ENCODE measurements at places on chromosomes 2 and 18. TPM values are rescaled to one million over a fixed set of nuclear protein-coding genes. Genes with fewer than 3 reads are reported as not detected.

- DNase-seq: no peak
Measured at GRCh38 chr2:174125090-174125489, 123.2 kb downstream of the OLA1 start.

The WNT10A gene
- 0.52 TPM for total RNA-seq

DNA sequence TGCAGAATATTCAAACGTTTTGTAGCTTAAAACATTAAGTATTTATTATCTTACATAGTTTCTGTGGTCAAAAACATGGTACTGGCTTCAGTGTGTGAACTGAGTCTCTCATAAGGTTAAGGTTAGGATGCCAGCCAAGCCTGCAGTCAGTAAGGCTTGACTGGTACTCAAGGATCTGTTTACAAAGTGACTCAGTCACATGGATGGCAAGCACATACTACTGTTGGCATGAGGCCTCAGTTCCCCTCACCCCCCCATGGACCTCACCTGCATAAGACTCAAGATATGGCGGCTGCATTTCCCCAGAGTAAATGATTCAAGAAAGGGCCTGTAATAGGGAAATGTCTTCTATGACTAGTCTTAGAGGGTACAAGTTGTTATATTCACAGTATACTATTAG, 1167.5 kb downstream of the DPP10 start:
- DNase-seq: no peak

The SPEG gene
- total RNA-seq: 94.9 TPM

GRCh38 chr2:51031021-51031780, 731 bp downstream of the NRXN1 start:
- no peak for DNase-seq

DNA sequence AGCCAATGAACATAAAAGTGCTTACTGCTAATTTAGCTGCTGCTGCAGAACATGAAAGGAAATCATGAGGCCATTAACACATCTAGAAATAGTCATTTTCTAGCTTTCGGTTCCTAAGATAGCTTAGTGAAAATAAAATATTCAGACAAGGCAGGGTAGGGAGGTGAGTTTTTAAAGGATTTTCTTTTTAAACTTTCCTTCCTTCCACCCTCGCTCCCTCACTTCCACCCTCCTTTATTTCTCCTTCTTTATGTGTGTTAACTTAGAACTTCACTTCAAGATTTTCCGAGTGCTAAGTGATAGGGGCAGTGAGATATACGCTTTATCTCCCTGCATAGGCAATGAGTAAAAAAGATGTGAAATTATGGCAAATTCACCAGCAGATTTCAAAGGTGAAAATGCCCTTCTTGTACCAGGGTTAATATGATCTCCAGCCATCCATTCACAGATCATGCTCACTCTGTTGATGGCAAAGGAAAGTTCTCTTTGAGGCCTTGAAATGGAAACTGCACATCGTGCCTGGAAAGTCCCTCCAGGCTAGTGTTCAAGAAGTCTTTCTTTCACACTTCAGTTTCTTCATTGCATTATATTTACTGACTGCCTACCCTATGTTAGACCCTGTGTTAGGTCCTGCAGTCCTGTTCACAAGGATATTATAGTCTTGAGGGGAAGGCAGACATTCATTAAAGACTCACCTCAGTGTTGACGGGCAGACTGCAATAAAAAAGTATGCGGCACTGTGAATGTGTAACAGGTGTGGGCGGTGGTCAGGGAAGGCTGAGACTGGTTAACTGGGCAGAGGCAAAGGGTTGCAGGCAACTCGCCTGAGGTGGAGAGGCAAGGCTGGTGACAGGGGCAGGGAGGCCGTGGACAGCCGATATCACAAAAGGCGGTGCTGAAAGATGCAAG, 200.8 kb downstream of the PLCL1 start:
- DNase-seq: no peak

The C2orf80 gene
- not detected for total RNA-seq

The PARD3B gene
- 12.6 TPM for total RNA-seq

The PPP1R1C gene
- total RNA-seq: 5.0 TPM

- DNase-seq: no peak
Measured at GRCh38 chr2:15275346-15275745, 285.8 kb downstream of the NBAS start.

DNA sequence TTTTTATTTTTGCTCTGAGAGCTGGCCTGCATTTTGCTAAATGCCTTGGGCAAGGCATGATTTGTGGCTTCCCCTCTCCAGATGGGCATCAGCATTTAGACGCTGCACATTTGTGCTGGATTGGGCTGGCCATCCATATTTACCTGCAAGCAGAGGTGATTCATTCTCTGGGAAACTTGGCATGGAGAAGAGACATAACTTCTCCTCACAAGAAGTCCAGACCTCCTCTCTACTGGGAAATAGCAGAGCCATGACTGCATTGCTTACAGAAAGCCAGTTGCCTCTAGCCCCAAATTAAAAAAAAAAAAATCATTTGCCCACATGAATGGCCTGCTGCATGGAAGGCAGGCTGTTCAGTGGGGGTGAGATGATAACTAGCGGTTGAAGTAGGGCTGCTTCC, 120.1 kb downstream of the ACTR3 start:
- DNase-seq: no peak

DNA sequence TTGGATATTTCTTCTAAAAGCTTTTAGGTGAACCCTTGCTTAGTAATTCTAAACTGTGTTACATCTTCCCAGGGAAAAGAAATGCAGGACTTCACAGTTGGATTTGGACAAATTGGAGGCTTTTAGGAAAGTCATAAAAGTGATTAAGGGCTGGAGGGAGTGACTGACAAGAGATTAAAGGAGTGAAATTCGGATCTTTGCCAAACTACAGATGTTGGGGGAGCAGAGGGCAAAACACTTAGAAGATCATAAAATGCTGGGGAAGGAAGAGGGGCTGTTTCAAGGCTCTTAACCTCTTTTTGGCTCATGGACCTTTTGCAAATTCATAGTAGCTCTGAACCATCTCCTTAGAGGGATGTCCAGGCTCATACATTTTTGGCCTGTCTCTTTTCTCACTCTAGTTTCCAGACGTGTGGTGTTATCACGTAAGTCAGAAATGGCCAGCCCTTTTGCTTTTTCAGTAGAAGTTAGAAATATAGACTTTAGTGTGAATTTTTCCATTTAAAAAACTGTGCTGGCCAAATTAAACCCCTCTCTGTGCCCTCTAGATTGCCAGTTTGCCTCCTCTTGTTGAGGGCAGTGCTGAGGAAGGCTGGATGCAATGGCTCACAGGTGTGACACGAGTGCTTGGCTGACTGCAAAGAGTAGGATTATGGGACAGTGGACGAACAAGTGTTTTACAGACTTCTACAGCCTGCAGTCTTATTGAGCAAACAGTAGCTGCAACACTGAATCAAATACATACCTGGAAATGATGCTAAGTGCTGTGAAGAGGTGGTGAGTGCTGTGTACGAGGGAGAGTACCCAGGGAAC, 109.9 kb downstream of the LYPD6B start:
- DNase-seq: no peak

DNA sequence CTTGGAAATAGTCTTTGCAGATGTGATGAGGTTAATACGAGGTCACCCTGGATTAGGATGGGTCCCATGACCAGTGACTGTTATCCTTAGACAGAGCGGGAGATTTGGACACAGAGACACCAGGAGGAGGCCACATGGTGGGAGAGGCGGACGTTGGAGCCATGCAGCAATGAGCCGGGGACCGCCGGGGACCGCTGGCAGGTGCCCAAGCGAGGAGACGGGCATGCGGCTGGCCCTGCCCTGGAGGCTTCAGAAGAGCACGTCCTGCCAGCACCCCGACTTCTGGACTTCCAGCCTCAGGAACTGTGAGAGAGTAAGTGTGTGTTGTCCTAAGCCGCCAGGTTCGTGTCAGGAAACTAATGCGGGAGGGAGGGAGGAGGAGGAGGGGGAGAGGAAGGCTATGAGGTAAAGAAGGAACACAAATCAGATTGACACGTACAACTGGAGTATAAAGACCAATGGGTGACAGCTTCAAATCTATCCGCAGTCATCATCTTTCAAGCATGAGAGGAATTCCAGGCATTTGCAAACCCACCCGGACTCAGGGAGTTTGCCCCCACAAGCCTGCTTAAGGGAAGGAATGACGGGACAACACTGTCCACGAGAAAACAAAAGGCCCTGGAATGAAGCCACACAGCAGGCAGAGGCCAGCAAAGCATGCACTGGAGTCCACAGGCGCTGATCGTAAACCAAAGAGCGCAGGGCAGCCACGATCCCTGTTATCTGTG, 11.6 kb upstream of the BOK start:
- DNase-seq: peak; percentile 26

- no peak for DNase-seq
Measured at GRCh38 chr2:241768251-241768711, 8.3 kb upstream of the GAL3ST2 start.

The DSG2 gene
- 47.5 TPM for total RNA-seq

- no peak for DNase-seq
Measured at GRCh38 chr2:232458051-232458660, 2.2 kb downstream of the ALPI start.

The CENPA gene
- 0.38 TPM for total RNA-seq

DNA sequence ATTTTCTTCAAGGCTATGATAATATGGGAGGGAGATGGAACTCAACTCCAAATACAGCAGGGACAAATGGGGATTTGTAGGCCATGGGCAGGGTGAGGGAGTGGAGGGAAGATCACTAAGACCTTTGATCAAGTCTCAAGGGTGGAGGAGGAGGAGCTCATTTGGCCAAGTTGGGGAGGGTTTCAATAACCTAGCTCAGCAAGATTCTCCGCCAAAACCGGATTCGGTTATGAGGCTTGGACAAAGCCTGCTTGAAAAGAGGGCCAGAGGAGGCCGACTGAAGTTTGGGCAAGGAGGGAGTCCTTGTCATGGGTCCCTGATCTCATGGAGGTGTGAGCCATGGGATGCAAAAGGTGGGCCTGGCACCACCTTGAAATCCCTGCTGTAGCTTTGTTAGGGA, 68.8 kb downstream of the TSN start:
- DNase-seq: no peak

GRCh38 chr2:28350196-28350595, 42.5 kb upstream of the FOSL2 start:
- DNase-seq: no peak

The HSPD1 gene
- 166 TPM for total RNA-seq

The PLEK gene
- total RNA-seq: 7.3 TPM

GRCh38 chr2:51013933-51014526, 17.9 kb downstream of the NRXN1 start:
- DNase-seq: no peak

The SETBP1 gene
- 16.7 TPM for total RNA-seq

DNA sequence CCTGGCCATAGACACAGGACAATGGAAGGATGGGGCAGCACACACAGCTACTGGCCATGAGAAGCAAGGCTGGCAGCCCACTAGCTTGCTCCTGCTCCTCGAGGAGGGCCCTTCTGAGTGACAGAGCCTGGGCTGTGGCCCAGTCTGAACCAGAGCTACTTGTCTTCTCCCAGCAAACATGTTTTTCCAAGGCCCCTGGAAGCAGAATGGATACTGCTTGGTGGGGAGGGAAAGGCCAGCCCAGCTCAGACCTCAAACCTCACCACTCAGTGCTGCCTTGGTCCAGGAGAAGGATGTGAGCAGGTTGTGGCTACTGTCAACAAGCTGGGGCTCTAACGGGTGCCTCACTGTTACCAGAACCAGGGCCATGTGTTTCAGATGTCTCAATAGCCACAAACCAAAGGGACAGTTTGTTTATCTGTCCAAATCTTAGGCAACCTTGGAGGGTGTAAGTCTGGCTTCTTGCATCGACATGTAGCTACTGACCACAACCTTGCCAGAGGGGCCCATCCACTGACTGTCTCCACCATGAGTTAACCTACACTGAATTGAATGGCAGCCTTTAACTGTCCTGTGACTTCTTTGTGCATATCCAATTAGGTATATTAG, 98.6 kb downstream of the TGFA start:
- no peak for DNase-seq

DNA sequence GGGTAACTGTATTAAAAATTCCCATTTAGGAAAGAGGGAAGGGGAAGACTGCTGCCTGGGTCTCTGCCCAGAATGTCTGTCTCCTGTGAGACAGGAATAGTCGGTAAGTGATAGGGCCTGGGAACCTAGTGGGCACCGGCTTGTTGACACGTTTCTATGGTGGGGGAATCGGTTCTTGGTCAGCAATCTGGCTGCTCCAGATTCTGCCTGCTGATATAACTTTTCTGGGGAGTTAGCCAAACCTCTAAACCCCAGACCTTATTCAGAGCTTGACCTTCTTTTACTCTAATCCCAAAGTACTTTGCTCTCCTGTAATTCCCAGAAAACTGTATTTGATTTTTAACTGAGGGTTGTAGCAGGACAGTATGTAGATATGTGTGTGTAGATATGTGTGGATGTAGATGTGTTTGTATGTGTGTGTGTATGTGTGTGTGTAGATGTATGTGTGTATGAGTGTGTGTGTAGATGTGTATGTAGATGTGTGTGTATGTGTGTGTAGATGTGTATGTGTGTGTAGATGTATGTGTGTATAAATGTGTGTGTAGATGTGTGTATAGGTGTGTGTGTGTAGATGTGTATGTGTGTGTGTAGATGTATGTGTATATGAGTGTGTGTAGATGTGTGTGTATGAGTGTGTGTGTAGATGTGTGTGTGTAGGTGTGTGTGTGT, 61.8 kb upstream of the TXNDC2 start:
- DNase-seq: no peak

The LHCGR gene
- 0.44 TPM for total RNA-seq

- no peak for DNase-seq
Measured at GRCh38 chr2:31204783-31205182, 12.5 kb downstream of the CAPN14 start.

Data from left cardiac atrium (tissue), 4 donors.